Activated CD8-positive, alpha-beta memory T cell treated with anti-CD3 and anti-CD28 coated beads for 48 hours (primary cell): ENCODE measurements at places on chromosomes 5 and 9.

GRCh38 chr9:16526380-16526779 is 344.1 kb downstream of the BNC2 start:
- no peak for DNase-seq

DNA sequence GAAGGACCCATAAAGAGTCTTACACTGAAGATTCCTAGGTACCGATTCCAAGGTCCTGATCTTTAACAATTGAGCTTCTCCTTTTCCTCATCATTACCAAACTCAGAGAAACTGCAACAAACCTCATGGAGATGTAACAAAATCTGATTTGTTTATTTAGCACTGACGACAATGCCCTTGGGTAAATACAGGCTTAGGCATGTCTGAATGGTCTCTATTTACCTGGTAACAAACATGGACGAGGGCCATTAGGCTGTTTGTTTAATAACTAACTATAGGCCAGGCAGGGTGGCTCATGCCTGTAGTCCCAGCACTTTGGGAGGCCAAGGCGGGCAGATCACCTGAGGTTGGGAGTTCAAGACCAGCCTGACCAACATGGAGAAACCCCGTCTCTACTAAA is 333.3 kb downstream of the AGTPBP1 start:
- no peak for DNase-seq

DNA sequence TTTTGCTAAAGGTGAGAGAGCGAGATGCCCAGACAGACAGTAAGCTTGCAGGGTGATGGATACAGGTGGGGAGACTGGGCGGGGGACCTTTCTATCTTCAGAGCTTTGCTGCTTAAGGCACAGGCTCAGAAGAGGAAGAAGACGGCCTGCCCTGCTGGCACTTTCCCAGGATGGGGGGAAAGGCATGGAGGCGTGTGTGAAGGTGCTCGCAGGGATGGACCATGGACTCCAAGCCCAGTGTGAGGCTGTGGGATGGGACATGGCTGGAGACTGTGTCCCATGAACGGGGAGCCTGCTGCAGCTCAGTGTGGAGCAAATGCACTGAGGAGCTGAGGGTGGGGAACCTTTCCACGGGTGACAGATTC is 243.2 kb upstream of the IRX4 start:
- DNase-seq = no peak

- no peak for DNase-seq
These were observed 23.7 kb downstream of the SLC6A7 start for GRCh38 chr5:150213530-150213929.

GRCh38 chr5:116377276-116378006 is 197.2 kb downstream of the SEMA6A start:
- DNase-seq = no peak

DNA sequence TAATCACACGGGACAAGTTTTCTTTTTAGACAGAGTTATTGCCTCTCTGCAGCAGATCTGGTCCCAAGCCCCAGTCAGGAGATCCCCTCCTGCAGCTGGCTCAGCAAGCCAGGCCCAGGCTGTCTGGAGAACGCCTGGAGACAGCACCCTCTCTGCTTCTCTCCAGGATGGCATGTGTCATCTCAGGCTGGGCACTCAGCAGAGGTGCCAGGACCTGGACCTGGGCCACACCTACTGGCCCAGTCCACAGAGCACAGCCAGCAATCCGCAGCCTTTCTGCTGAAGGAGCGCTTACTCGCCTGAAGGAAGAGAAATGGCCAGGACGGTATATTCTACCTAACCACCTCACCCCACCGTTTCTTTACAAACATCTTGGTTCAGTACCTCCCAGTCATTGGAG is 4.7 kb upstream of the TBC1D9B start:
- DNase-seq = no peak

DNA sequence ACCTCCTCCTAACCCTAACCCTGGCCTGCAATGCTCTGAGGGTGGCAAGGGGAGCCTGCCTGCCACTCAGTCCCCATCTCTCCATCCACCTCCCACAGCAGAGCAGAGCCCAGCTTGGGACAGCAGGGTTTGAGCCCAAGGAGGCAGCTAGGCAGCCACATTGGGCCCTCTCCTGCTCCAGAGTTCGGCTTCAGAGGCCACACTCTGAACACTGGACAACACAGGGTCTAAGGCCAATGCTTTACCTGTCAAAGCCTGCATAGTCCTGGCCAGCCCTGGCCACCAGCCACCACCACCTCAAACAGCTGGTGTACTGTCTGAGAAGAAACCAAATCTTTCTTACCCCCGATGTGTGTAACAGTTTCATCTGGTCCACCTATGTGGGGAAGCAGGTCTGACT is 5.2 kb downstream of the BICD2 start:
- no peak for DNase-seq

- DNase-seq = no peak
These were observed 144.7 kb downstream of the SAXO1 start for GRCh38 chr9:18888290-18888689.

- DNase-seq = no peak
These were observed 125.3 kb downstream of the ADAMTS2 start for GRCh38 chr5:179219661-179220620.

DNA sequence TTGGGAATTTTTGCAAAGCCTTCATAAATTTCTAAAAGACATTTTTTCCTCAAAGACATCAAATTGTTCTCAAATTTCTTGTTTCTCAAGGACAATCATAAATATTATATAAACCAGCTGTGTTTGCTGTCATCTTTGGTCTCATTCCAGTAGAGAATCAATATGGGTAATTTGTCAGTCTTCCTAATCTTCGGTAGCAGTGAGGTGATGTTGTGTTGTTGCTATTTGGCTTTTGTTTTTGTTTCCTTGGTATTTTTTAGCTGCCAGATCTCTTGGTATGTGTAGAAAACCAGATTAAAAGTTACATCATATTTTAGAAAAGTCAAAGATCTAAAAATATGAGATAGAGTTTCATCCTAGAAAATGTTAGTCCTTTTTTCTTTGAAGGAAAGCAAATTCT is 87.5 kb downstream of the CAMK4 start:
- DNase-seq = no peak

DNA sequence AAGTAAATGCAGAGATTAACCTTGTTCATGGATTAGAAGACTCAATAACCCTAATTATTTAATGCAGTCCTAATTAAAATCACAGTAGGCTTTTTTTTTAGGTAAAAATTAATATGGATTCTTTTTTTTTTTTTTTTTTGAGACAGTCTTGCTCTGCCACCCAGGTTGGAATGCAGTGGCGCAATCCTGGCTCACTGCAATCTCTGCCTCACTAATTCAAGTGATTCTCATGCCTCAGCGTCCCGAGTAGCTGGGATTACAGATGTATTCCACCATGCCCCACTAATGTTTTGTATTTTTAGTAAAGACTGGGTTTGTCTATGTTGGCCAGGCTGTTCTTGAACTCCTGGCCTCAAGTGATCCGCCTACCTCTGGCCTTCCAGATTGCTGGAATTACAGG is 40.6 kb downstream of the DENND4C start:
- no peak for DNase-seq

- no peak for DNase-seq
These were observed 464.5 kb downstream of the MTRR start for GRCh38 chr5:8333485-8333884.

DNA sequence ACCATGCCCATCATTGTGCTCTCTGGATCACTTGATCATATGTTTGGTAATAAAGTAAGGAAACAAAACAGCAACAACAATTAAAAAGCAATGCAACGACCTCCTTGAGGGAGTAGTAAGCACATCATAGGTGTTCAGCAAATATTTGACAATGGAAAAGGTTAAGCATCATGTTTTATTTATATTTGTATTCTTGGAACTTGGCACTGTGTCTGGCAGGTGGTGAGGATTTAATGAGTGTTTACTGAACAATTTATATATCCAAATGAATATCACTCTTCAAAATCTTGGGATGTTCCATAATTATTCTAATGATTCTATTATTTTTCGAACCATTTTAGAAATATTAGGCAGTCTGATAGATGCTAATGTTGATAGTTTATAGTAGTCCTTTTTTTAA is 6.2 kb downstream of the PIP5K1B start:
- DNase-seq = no peak

DNA sequence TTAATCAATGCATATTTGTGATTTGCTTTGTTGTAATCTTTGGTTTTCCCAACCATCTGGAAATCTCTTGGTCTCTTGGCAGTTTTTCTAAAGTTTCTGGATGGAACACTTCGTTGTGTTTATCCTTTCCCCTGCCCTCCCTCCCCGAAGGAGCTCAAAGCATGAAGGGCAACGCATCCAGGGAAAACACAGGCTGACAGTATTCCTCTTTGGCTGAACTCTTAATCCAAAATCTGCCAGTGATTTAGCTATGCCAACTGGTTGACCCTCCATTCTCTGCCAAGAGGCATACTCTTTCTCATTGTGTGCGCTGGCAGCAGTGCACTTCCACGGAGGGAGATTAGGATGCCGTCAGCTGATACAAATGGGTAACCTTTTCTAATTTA is 20.5 kb downstream of the ZBTB34 start:
- DNase-seq = no peak

GRCh38 chr5:144304688-144305087 is 134.0 kb downstream of the KCTD16 start:
- no peak for DNase-seq

- DNase-seq = no peak
These were observed 93.3 kb upstream of the MAP1B start for GRCh38 chr5:72013766-72014624.

DNA sequence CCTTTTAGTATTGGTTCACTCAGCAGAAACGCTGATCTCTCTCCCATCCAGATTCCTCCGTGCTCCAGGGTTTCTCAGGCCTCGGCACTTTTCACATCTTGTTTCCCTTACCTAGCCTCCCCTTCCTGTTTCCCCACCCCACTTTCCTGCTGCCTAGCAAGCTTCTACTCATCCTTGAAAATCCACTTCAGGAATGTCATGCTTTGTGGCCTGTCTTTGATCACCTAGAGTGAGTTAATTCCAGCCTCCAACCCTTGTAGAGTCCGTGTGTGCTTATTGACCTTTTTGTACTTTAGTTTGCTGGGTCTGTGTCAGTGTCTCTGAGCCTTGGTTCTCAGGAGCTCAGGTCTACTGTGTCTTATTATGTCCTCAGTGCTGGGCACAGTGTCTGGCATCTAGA is 116.6 kb downstream of the AOPEP start:
- no peak for DNase-seq

- no peak for DNase-seq
These were observed 205.4 kb upstream of the PTPRD start for GRCh38 chr9:10818206-10818605.

DNA sequence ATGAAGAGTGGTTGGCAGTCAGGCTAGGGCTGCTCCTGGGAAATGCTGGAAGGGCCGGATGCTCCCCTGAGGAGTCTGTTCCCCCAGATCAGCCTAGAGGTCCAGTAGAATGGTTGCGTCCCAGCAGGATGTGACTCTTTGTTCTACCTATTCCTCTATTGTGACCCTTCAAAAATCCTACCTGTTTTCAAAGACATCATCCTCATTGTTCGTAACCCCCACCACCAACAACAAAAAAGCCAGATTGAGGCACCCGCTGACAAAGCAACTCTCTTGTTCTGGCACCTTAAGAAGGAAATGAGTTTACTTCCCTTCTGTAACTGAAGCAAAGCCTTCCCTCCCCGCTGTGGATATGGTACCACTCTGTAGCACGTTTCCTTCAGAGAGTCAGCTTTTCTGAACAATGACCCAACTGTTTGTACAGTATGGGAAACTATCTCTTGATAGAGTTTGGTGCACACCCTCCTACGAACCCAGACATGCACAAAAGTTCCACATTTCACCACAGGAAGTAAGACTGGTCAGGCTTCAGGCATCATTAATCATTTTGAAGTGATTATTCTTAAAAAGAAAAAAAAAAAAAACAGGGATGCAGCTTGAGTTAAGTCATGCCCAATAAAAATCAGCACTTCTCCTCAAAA is 207.2 kb downstream of the ENC1 start:
- DNase-seq = no peak

- no peak for DNase-seq
These were observed 96.1 kb downstream of the WDR41 start for GRCh38 chr5:77396017-77396416.

- DNase-seq = no peak
These were observed 324 bp upstream of the RGMB start for GRCh38 chr5:98773214-98773463.

GRCh38 chr9:90299968-90300367 is 342.7 kb downstream of the DIRAS2 start:
- DNase-seq = no peak

GRCh38 chr5:38607930-38608564 is 51.6 kb upstream of the LIFR start:
- no peak for DNase-seq

GRCh38 chr5:14357441-14357840 is 214.3 kb downstream of the TRIO start:
- DNase-seq = no peak

- DNase-seq = no peak
These were observed 124.7 kb upstream of the TNPO1 start for GRCh38 chr5:72691751-72692150.

DNA sequence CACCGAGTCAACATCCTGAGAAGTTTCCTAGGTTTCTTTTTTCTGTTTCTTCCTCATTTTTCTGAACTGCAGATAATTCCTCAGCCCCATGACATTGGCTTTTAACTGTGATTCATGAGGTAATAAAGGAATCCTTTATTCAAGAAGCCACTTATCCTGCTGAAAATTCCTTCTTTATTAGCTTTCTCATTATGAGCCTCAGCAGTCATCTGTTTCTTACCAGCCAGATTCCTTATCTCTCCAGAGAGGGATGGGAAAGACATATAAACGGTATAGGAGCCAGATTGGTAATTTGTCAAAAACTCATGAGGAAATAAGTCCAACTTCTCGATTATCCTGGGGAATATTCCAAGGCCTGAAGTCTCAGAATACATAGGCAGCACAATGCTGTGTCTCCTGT is 465.4 kb downstream of the ICE1 start:
- DNase-seq = no peak

DNA sequence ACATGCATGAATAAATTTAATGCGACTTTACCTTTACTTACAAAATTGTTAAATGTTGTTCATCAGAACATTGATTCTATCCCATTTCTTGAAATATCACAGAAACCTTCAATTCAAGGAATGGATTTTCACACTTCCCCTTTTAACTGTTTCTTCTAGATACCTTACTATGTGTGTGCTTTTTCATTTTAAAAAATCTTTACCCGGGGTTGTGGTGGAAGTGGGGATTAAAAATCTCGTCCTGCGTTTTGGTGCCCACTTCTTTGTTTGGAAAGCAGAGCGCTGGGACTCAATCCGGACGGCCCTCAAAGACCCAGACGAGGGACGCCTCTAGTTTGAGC is 5.8 kb upstream of the MEF2C start:
- no peak for DNase-seq

DNA sequence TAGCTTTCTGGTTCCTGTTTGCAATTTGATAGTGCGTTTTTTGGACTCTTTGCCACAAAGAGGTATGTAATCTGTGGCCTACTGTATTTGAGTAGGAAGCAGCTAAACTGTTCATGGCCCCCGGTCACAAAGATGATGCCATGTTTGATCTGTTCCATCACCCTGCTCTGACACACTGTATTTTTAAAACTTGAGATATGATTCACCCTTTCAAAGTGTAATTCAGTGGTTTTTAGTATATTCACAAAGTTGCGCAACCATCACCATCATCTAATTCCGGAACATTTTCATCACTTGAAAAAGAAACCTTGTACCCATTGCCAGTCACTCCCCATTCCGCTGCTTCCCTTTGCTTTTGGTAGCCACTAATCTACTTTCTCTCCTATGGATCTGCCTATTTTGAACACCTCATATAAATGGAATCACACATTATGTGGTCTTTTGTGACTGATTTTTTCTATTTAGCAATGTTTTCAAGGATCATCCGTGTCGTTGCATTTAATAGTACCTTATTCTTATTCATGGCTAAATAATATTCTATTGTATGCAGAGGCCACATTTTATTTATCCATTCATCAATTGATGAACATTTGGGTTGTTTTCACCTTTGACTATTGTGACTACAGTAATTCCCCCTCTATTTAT is 141.6 kb downstream of the NR3C1 start:
- no peak for DNase-seq
